RPMI8226 (cell line): ENCODE measurements at places on chromosomes 5 and 9.

DNA sequence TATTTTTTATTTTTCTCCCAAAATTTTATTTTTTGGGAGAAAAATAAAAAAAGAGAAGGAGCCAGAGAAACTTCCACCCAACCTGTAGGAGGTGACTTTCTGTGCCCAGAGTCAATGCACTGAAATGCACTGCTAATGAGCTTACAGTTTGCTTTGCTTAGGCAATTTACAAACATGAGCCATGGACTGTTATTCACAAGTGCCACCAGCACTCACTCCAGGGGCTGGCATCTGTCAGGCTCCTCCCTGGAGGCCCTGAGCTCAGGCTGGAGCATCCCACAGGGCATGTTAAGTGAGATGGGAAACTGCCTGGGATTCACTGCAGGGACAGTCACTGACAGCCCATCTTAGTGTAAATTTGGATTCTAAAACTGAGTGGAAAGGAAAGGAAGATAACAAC is 74.9 kb downstream of the FANCC start:
- DNase-seq, result no peak

- DNase-seq, result no peak
These were observed 5.5 kb downstream of the PTBP3 start for GRCh38 chr9:112327718-112328450.

DNA sequence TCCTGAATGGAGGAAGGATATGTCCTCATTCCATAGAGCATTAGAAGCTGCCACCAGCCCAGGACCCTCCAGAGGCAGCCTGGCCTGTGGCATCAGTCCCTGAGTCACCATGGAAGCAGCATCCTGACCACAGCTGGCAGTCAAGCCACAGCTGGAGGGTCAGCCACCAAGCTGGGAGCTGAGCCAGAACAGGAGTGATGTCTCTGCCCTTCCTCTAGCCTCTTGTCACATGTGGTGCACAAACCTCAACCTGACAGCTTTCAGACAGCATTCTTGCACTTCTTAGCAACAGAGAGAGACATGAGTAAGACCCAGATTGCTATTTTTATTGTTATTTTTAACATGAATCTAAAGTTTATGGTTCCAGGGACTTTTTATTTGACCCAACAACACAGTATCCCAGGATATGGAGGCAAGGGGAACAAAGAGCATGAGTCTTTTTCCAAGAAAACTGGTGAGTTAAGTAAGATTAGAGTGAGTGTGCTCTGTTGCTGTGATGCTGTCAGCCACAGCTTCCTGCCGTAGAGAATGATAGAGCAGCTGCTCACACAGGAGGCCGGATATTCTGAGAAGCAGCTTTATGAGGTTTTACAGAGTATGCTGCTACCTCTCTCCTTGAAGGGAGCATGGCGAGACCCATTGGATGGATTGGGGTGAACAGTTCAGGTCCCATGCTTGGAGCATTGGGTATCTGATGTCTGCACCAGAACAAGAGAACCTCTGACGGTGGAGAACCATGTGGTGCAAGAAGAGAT is 13.0 kb upstream of the CYFIP2 start:
- peak; percentile 90 for DNase-seq

- no peak for DNase-seq
These were observed 131.5 kb downstream of the ZSWIM6 start for GRCh38 chr5:61463596-61463995.

DNA sequence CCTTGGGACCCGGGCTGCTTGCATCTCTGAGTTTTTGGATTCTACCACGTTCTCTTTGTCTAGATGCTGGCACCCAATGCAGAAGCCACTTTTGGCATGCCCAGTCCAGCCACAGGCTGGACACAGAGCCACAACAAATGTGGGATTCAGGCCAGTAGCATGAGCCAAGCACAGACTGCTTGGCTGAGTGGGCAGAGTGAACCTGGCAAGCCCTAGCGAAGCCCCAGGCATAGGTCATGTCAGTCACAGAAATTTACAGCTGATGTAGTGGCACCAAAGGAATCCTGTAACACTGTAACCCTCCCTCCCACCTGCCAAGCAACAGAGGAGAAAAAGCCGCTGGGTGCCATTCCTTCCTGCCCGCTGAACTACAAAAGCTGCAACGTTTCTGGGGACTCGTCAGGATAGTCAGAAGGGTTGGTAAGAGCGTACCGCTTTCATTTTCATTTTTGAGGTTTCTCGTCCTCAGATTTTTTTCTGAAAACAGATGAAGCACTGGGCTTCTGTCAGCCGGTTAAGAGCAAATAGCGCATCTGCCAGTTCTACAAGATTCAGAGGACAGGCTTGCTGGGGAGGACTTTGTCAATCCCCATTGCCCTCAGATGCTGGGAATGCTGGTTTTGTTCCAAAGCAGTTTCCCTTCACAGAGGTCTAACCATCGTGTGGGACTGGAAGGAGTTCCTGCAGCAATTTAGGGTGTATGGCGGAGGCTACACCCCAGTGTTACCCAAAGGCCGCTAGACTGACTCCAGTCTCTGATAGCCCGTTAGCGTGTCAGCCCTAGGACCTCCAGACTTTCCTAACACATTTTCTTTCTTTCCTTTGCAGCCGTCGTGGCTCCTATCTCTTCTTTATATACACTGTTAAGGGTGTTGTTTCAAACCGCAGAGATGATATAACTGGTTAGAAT is 399.0 kb downstream of the HTR1A start:
- peak; percentile 52 for DNase-seq

DNA sequence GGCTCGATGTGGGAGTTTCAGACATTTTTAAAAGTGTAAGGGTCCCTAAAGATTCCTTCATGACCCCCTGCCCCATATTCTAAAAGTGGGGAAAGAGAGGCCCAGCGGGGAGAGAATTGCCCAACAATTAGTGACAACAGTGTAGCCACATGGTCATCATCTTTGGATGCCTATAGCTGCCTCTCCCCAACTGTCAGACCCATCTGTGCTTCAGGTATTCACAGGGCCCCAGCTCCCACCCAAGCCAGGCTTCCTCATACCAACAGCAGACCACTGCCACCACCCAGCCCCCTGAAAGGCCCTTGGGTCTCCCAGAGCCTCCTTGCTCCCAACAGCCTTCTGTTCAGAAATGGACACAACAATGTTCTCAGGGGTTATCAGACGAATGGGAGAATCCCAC is 4.1 kb downstream of the BICD2 start:
- no peak for DNase-seq

DNA sequence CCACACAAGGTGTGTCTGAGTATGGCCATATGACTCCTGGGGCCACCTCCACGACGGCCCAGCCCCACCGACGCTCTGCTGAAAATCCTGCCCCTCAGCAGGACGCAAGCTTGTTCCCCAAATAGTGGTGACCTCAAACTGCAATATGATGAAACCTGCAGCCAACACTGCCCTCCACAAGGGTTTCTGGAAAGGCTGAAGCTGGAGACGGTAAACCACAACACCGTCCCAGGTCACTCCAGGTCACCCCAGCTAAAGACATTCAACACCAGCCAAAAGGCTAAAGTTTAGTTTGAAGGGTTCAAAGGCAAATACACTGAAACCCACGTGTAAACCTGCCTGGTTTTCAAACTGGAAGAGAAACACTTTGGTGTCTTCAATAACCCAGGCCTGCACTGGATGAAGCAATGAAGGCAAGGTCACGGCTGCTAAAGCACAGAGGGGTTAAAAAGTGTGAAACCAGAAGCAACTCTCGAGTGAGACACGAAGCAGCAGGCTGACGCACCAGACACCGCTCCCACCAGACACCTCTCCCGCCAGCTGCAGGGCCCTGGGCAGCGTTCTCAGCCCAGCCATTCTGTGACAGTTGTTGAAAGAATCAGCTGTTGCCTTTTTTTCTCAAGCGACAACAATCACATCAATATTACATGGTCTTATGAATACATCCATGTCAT is 1.8 kb upstream of the LHX3 start:
- no peak for DNase-seq

DNA sequence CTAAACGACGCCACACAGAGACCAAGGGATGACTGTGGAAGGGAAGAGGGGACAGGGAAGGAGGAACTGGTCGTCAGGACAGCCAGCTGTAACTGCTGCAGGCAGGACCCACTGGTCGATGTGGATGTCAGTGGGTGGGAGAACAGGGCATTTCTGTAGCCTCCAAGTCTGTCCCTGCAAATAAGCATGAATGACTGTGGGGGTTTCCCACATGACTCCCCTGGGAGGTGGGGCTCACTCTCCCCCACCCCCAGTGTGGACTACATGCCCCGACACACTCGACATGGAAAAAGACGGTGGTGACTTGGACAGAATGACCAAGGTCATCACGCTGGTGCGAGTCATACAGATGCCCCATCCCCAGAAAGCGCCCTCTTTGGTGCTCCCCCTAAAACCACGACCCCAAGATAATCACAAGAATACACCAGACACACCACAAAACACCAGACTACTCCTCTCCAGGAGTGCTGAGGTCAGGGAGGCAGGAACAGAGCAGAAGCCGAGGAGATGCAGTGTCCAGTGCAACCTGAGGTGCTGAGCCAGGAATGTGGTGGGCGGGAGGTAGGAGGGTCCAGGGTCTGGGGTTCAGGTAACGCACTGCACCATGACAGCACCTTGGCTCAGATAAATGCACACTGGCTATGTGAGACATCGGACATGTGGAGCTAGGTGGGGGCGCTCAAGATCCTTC is 64.9 kb downstream of the SECISBP2 start:
- DNase-seq, result no peak

GRCh38 chr5:136054142-136055019 is 25.6 kb downstream of the TGFBI start:
- DNase-seq, result no peak

DNA sequence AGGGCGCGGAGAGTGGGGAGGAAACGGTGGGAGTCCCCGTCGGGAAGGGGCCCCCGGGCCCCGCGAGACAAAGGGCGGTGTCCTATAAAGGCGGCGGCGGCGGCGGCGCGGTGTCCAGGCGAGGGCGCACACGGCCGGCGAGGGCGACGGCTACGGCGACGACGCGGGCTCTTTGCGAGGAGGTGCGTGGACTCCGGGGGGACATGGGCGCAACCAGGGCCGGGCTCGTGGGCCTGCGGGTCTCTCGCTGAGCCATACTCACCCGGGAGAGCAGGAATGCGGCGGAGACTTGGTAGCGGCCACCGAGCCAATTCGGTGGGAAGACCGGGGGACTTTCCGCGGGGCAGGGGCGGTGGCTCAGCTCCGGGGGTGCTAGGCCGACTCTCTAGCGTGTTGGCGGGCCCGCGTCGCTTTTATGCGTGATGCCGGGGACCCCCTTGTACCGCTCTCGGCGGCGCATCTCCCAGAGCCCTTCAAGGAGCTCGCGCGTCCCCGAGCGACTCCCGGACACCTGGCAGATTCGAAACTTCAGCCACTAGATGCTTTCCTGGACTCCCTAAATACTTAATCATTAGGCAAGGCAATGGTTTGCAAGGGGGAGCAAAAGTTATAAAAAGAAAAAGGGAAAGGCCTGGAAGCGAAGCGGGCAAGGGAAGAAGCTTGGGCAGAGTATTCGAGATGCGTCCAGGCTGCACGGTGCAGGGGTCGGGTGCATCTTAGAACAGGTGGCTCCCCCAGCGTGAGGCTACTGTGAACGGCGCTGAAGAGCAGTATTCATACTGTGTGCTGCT is 5.9 kb upstream of the TAL2 start:
- peak; percentile 4 for DNase-seq

- no peak for DNase-seq
These were observed 19.6 kb downstream of the ZNF608 start for GRCh38 chr5:124726631-124727362.

GRCh38 chr9:76032797-76033373 is 142.4 kb downstream of the PCSK5 start:
- DNase-seq, result no peak

GRCh38 chr5:61981886-61982285 is 324.1 kb upstream of the KIF2A start:
- no peak for DNase-seq

- no peak for DNase-seq
These were observed 1.5 kb downstream of the VAV2 start for GRCh38 chr9:133990366-133991213.
